ENCODE measurements at places on chromosomes 11 and 22.
A peak's percentile ranks its signal among the peaks of the same experiment; 100 is the strongest.

- no peak for DNase-seq
Measured at GRCh38 chr11:77322926-77323590, 21.6 kb upstream of the GDPD4 start.

- DNase-seq, result no peak
Measured at GRCh38 chr11:125953401-125953935, 7.6 kb downstream of the VSIG10L2 start.

GRCh38 chr11:64276653-64277431, 7.6 kb downstream of the BAD start:
- DNase-seq, result no peak

DNA sequence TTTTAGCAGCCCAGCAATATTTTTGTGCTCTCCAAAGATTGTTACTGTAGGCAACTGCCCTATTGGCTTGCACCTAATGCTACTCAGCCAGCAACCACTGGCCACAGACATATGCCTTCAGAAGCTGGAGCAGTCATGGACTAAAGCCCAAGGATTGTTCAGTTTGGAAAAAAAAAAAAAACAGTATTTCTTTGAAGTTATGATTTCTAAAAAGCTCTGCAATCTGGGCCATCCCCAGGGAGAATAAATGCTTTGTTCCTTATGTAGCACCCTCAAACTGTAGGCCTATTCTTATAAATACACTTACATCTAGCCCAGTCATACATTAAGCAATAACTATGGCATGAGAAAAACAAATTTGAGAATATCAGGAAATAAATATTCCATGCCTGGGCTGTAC, 2190.5 kb upstream of the RAG2 start:
- no peak for DNase-seq

DNA sequence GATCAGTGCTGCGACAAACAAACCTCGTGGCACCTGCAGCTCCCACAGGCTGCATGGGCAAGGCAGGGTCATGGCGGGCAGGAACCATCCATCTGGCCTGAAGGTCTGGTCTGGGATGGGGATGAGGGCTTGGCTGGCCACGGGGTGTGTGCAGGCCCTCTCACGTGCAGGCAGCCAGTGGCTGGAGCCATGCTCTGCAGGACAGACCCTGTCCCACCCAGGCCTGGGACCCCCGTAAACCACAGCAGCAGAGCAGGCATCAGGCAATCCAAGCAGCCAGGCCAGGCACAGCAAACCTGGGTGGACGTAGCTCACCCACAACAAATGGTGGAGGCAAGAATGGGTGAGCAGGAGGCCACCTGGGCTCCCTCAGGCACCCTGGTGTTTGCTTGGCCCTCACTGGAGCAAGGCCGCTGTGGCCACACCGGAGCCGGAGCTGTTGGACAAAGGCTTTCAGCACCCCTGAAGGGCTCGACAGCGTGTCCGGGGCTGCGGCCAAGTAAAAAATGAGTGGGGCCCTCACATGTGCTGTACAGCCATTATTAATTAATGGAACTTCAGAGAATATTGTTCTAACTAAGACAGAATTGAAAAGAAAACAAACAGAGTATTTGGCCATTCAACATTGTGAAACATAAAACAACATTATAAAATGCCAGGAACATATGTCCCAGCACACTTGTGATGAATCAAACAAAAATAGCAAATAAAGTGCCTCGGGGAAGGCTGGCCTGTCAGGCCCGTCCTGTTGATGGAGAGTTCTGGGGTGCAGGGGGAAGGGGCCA, 24.0 kb upstream of the GNB1L start:
- DNase-seq, result no peak

- DNase-seq, result no peak
Measured at GRCh38 chr22:25332386-25332785, 112.9 kb downstream of the CRYBB2 start.

DNA sequence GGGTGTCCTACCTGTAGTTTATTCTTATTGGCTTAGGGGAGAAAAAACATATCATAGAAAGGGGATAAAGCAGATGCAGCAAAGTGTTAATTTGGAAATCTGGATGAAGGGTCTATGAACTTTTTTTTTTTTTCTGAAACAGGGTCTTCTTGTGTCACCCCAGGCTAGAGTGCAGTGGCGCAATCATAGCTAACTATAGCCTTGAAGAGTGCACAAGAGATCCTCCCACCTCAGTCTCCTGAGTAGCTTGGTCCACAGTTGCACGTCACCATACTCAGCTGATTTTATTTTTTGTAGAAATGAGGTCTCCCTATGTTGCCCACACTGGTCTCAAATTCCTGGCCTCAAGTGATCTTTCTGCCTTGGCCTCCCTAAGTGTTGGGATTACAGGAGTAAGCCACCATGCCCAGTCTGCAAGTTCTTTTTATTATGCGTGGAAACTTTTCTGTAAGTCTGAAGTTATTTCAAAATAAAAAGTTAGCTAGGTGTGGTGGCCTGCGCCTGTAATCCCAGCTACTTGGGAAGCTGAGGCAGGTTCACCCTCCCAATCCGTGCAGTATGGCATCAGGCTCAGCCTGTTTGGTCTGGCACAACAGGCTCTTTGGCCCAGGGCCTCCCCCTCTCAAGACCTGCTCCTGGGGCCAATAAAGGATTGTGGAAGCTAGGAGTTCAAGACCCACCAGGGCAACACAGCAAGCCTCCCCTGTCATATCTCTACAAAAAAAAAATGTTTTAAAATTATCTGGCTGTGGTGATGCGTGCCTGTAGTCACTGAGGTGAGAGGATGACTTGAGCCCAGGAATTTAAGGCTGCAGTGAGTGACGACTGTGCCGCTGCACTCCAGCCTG, 111.9 kb downstream of the MED15 start:
- DNase-seq, result no peak

DNA sequence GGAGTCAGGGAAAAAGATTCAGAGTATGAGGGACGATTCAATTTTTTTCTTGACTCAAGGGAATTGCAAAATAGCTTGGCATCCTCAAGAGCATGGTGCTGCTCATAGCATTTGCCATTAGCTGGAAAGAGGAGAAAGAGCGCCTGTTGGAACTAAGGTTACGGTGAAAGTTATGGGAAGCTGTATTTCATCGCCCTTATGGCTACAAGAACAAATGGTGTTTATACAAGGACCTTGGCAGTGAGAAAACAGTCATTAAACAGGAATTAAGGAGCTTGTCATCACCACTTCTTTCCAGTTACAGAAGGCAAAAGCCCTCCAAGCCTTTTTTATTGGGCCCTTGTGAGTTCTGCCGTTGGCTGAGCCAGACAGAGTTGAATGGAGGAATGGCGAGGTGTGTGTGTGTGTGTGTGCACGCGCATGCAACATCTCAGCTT, 74.2 kb downstream of the ALX4 start:
- peak; percentile 61 for DNase-seq

- DNase-seq, result no peak
Measured at GRCh38 chr11:127066401-127067090, 66.0 kb upstream of the KIRREL3 start.

- DNase-seq, result peak; percentile 77
Measured at GRCh38 chr11:17528181-17528691, 16.0 kb downstream of the USH1C start.

- no peak for DNase-seq
Measured at GRCh38 chr22:17678817-17679385, 40.3 kb downstream of the BCL2L13 start.

GRCh38 chr22:44155115-44155514, 25.6 kb upstream of the PARVG start:
- DNase-seq, result no peak

- DNase-seq, result no peak
Measured at GRCh38 chr11:77316733-77317342, 15.4 kb upstream of the GDPD4 start.

DNA sequence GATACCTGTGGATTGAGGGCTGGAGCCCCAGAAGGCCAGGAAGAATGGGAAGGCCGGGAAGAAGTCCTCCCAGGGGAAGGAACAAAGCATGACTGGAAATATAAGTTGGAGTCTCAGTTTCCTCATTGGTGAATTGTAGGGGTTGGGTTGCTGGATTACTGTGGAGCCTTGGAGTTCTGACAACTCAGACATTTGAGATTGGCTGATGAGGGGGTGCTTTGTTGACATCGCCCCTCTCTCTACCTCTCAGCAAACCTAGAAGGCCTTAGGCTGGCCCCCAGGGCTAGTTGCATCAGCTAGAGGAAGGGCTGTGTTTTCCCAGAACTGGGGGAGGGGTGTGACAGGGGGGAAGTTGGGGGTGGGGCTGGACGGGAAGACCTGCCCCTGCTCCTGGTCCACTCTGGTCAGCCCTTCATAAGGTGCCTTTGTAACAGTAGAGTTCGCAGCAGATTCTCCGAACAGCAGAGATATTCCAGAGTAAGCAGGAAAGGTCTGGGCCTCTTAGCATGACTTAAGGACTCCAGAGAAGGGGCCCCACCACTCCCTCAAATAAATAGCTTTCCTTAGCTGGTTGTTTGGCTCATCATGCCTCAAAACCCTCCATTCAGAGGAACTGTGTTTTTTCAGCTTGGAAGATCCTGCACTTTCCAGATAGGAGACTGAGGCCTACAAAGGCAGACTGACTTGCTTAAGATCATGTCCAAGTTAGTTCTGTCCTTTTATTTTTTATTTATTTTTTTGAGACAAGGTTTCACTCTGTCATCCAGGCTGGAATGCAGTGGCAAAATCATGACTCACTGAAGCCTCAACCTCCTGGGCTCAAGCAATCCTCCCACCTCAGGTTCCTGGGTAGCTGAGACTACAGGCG, 12.5 kb upstream of the THRSP start:
- DNase-seq, result peak; percentile 84

- no peak for DNase-seq
Measured at GRCh38 chr22:39684702-39685281, 114.2 kb downstream of the CACNA1I start.

DNA sequence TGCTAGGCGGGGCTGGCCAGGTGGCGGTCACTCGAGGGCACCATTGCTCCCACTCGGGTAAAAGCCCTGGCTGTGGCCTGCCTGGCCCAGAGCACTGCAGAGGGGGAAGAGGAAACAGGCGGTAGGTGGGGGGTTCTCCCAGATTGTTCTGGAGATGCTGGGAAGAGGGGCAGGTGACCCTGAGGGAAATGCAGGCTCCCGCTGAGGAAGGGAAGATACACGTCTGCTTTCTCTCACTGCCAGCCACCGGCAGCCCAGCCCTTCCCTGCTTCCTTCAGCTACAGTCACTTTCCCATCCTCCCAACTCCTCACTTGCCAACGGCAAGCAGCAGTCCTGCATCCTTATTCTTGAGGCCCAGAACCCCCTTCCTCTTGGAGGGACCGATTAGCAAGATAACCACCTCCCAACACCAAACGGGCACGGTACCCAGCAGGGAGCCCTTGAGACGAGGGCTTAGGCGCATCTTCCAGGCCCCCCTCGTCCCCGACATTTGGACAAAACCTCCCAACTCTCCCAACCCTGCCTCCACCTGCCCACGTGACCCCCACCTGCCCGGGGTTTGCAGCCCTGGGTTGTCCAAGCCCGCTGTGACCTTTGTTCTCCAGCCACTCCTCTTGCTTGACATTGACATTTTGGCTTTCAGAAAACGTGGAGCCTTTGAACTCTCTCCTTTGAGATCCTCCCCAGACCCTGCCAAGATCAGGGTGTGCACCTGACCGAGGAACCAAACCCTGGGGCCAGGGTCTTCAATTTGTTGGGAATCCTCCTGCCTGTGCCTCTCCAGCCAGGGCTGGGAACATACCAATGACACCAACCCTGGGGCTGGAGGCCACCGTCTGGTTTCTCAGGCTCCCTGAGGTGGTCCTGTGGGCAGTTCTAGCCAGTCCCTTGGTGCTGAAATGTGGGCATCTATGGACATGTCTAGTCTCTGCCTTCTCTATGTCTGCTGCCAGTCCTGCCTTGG, 48.8 kb upstream of the TTLL12 start:
- no peak for DNase-seq

GRCh38 chr22:23380230-23380573, 199.9 kb downstream of the IGLL1 start:
- no peak for DNase-seq

GRCh38 chr11:25928076-25928475, 403.9 kb upstream of the ANO3 start:
- DNase-seq, result no peak

- DNase-seq, result peak; percentile 98
Measured at GRCh38 chr11:130652671-130653335, 204.4 kb downstream of the ADAMTS15 start.

GRCh38 chr11:112795142-112795815, 165.9 kb upstream of the NCAM1 start:
- peak; percentile 77 for DNase-seq

- peak; percentile 68 for DNase-seq
Measured at GRCh38 chr22:43007519-43008102, 7.3 kb downstream of the PACSIN2 start.

DNA sequence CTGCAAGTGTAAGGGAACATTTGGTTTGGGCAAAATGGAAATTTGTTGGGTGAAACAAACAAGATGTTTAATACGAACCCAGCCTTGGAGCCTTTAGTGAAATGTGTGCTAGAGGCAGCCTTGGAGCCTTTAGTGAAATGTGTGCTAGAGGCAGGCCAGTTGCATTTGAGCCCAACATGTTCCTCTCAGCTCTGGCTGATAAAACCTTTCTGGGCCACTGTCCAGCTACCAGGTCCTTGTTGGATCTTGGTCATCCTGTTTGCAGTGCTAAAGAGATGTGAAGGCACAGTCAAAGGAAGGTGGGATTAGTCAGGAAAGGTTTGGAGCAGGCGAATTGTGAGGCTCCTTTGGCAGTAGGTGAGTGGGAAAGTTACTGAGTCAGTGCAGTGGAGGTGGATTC, 48.9 kb downstream of the CEP164 start:
- no peak for DNase-seq

DNA sequence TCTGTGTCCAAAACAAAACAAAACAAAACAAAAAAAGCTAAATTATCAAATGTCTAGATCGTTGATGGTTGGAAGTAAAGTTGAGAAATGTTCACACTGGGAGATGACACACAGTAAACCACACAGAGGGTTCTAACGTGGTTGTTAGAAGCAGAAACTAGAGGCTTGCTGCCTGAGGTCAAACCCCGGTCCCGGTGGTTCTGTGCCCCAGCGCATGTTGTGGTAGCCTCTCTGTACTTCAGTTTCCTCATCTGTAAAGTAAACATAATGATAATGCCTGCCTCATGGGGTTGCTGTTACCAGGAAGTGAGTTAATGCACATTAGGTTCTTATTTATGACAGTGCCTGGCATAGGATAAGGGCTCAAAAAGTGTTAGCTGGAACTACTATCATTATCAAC, 33.4 kb downstream of the PPARA start:
- DNase-seq, result no peak

DNA sequence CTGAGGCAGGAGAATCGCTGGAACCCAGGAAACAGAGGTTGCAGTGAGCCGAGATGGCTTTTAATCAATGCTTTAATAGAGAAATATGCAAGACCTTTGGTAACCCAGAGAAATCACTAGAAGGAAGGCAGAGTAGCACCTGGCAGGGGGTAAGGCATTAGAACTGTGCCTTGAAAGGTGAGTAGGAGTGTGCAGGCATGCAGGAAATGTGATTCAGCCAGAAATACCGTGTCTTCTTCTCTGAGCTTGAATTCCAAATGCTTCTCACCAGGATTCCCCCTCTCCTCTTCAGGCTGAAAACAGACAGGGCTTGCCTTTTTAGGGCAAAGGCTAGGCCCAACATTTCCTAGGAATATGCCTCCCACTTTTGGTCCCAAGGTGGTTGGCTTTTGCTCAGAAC, 51.0 kb downstream of the OR4D9 start:
- DNase-seq, result no peak

- DNase-seq, result no peak
Measured at GRCh38 chr11:82898241-82898640, 2.0 kb downstream of the PRCP start.

- DNase-seq, result peak; percentile 13
Measured at GRCh38 chr11:118789501-118790356, 1.2 kb downstream of the DDX6 start.
